ENCODE measurements at places on chromosomes 16 and 17.
A peak's percentile ranks its signal among the peaks of the same experiment; 100 is the strongest.

GRCh38 chr17:80254396-80255251 is 6.0 kb upstream of the RNF213 start:
- peak; percentile 65 for DNase-seq

- DNase-seq: no peak
Measured at GRCh38 chr17:21161498-21162393, 35.0 kb downstream of the DHRS7B start.

GRCh38 chr16:24822542-24822941 is 23.2 kb upstream of the SLC5A11 start:
- DNase-seq: no peak

DNA sequence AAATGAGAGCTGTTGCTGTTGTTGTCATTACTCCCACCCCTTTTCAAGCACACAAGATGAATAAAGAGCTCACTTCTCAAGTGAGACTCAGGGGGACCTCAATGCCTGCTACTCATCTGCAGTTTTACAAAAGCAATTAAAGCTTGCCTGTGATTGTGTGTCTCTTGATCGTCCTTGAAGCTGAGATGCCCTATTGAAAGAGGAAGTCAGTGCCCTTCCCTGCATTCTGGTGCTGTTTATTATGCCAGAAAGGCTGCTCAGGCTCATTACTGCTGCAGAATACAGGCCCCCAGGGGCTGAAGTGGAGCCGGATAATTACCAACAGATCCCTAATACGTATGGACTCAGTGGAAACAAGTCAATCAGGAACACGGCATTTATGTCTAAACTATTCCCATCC is 147.2 kb downstream of the HS3ST2 start:
- no peak for DNase-seq

GRCh38 chr16:59181821-59182420 is 447.8 kb upstream of the GOT2 start:
- DNase-seq: no peak

DNA sequence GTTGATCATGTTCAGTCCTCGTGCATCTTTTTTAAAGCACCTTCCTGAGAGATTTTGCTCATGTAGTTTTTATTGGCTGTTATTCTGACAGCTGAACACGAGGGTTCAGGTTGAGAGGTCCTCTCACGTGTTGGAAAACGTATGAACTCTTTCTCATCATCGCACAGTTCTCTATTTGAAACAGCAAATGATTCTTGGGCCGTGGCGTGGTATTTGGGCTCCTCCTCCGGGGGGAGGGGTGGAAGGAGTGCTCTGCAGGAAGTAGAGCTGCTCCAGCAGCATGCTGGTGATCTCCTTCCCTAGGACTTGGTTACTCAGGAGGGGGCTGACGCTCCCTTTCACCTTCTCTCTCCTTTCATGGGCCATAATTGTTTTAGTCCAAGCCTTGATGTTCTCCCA is 70.4 kb downstream of the KSR1 start:
- DNase-seq: peak; percentile 56

DNA sequence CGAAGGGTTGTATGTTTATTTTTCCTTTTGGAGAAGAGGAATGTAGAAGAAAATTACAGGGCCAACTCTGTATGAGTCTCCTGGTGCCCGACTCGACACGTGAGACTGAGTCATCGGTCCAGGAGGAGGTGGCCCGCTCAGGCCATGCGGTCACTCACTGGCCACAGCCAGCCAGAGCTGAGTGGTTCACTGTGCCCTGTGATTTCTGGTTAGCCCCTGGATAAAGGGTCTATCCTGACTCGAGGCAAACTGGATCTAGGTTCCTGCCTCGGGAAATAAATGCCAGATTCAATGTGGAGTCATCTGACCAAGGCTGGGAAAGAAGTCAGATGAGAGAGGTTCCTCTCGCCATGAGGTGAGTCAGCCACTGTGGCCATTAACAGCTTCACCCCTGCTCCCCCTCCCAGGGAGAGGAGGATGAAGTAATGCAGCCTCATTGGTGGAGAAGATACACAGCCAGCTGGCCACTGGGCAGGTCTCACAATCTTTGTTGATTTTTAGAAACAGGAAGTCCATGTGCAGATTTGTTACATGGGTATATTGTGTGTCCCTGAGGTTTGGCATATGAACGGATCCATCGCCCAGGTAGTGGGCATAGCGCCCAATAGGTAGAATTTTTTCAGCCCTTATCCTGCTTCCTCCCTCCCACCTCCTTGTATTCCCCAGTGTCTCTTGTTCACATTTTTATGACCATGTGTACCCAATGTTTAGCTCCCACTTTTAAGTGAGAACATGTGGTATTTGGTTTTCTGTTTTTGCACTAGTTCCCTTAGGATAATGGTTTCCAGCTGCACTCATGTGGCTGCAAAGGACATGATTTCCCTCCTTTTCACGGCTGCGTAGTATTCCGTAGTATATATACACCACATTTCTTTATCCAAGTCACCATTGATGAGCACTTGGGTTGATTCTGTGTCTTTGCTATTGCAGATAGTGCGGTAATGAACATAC is 21.7 kb upstream of the USP36 start:
- DNase-seq: peak; percentile 66

GRCh38 chr16:71473891-71474290 is 11.8 kb upstream of the ZNF23 start:
- no peak for DNase-seq

GRCh38 chr17:35314415-35315216 is 58.8 kb downstream of the SLFN11 start:
- DNase-seq: no peak

DNA sequence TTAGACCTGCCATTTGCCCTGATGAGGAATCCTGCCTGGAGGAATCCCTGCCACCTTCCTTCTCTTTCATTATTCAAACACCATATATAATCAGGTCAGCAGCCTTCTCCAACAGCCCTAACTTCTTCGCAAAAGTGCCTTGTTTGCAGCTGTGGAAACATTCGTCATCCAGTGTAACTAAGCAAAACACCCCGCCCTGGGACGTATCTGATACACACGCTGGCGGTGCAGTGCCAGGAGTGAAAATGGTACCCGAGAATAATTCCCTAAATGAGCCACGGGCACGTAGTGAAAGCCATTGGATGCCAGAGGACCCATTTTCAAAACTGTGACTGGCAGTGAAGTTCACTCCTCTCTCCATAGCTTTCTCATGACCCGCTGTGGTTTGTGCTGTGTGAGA is 73.7 kb downstream of the IRX3 start:
- DNase-seq: no peak

- no peak for DNase-seq
Measured at GRCh38 chr16:89114159-89114981, 20.7 kb downstream of the ACSF3 start.

GRCh38 chr17:63222655-63223054 is 223.5 kb downstream of the CYB561 start:
- no peak for DNase-seq

- no peak for DNase-seq
Measured at GRCh38 chr17:8828517-8828875, 29.3 kb upstream of the MFSD6L start.

GRCh38 chr17:77269696-77270681 is 129.2 kb downstream of the SEC14L1 start:
- DNase-seq: no peak

DNA sequence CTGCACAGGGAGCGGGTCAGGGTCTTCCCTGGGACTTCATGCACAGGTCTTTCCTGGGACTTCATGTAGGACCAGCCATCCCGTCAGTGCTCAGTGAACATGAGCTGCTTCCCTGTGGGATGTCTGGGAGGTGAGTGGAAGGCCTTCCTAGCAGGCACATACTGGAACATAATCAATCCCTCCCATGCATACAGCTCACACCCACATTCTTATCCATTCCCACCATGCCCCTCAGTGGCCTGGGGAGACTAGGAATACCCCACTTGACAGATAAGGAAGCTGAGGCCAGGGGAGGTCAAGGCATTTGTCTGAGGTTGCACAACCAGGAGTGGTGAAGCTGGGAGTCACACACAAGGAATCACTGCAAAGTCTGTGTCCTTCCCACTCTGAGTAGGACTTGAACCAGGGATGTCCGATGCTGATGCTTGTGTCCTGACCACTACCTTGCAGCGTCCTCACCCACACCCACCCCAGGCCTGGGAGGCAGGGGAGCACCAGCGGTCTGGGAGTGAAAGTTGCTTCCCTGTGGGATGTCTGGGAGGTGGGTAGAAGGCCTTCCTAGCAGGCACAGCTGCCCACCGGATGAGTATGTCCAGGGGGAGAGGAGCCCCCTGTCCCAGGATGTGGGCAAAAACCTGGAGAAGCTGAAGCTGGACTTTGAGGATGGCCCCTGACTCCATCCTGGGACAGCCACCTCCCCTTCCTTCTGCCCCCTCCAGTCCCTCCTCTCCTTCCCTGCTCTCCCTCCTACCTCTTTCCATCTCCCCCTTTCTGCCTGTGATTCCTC is 1.0 kb upstream of the NLRC5 start:
- no peak for DNase-seq

- no peak for DNase-seq
Measured at GRCh38 chr17:79792984-79793923, 3.6 kb downstream of the CBX8 start.

DNA sequence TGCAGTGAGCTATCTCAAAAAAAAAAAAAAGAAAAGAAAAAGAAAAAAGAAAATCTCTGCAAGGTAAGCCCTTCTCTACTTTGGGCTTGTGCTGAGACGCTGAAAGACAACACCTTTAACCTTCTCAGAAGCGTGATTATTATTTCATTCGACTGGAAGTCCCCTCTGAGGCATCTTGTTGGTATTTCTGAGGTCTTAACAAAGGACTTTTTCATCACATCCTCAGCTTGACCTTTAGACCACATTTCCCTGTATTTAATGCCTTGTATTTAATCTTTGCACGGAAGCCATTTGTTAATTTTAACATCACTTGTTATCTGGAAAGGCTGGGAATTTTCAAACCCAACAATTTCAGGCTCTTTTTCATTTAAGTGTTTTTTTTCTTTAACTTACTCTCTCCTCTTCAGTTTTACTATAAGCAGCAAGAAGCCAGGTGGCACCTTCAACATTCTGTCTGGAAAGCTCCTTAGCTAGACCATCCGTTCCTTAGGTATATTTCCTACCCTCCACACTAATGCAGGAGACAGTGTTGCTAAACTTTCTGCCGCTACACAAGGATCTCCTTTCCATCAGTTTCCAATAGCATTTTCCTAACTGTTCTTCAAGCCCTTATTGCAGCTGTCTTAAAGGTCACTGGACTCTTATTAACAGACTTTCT is 10.3 kb downstream of the KCTD13 start:
- DNase-seq: no peak

- DNase-seq: no peak
Measured at GRCh38 chr17:49100601-49101000, 32.0 kb upstream of the B4GALNT2 start.

- peak; percentile 69 for DNase-seq
Measured at GRCh38 chr17:57868007-57868909, 18.4 kb upstream of the MRPS23 start.

DNA sequence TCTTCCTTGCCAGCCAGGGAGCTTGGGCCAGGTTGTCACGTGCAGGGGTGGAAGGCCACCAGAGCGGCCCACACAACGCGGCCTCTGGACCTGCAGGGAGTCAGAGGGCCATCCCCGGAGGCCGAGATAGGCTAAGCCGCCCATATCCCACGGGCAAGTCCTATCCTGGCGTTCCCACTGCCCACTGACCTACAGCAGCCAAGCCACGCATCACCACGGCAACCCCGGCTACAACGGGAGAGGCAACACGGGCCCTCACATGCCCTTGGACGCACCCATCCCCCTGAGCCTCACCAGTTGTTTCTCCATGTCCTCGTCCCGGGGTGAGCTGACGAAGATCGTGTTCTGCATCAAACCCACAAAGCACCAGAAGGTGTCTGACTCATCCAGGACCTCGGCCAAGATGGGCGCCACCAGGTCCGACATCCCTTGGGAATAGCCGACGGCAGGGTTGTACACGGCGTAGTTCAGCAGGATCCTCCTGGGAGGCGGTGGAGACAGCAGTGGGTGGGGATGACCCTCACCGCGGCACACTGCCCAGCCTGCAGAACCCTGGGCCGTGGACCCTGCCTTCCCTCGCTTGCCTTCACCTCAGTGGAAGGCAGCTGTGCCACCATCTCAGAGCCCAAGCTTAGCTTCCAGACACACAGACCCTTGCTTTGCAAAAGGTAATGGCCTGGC is 88.2 kb downstream of the TBC1D16 start:
- DNase-seq: no peak

- DNase-seq: no peak
Measured at GRCh38 chr17:21165922-21166594, 39.3 kb downstream of the DHRS7B start.

DNA sequence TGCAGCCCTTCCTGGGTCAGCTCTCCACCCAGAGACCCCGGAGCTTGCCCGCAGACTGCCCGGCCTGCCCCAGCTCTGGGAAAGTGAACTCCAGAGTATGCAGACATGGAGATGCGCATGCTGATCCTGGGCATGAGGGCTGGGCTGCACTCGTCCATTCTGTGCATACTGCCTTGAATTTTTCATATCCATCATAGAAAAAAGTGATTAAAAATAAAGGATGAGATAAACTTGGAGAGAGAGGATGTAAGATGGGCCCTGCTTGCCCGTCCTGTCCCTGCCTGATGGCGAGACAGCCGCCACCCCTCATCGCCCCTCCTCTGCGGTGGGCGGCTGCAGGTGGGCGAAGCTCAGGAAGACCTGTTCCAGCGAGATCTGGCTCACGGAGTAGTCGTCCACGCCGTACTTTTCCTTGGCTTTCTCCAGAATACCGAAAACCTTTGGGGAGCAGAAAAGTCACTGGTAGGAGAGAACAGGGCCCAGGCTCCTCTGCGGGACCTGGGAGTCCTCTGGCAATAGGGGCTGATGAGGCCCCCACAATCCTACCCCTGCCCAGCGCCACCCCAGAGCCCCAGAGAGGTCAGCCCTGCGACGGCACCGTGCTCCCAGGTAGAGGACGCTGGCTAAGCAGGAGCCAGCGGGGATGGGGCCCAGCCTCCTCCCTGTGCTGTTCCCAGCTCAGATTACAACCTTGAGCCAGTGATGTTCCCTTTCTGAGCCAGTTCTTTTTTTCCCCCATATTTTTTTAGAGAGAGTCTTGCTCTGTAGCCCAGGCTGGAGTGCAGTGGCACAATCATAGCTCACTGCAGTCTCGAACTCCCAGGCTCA is 8.7 kb upstream of the RNPS1 start:
- no peak for DNase-seq
